ENCODE measurements at places on chromosomes 4 and X. TPM values are rescaled to one million over a fixed set of nuclear protein-coding genes. Genes with fewer than 3 reads are reported as not detected.

DNA sequence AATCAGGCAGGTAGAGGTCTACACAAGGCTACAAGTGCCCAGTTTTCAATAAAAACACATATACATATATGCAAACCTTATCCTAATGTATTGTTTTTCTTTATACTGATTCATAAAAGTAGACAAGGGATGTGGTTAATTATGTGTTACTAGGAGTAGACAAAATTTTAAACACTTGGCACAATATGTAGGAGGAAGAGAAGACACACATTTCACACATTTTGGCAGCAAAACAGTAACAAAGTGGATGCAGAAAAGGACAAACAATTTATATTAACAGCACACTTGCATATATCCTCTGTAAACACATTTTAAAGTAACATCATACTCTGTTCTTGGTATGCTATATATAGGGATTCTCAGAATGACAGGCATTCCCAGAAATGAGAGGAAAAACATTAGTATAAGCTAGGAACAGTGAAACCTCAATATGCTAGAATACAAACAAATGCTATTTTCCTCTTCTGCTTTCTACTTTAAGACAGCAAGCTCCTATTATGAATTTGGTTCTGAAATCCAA lies 63.8 kb downstream of the GPRIN3 start:
- H3K27me3 ChIP-seq, result no peaks in the 10 kb centered on the region
- no peaks in the 10 kb centered on the region for H3K4me1 ChIP-seq
- H3K4me3 ChIP-seq, result no peak overlapping the region
- H3K36me3 ChIP-seq, result no peaks in the 10 kb centered on the region
- no peak overlapping the region for H3K27ac ChIP-seq
- DNase-seq, result no peak

GRCh38 chr4:99628040-99628439 lies 29.6 kb downstream of the C4orf54 start:
- no peak overlapping the region for H3K27ac ChIP-seq
- H3K4me3 ChIP-seq, result no peak overlapping the region
- H3K27me3 ChIP-seq, result no peaks in the 10 kb centered on the region
- no peaks in the 10 kb centered on the region for H3K4me1 ChIP-seq
- no peaks in the 10 kb centered on the region for H3K36me3 ChIP-seq
- DNase-seq, result no peak

DNA sequence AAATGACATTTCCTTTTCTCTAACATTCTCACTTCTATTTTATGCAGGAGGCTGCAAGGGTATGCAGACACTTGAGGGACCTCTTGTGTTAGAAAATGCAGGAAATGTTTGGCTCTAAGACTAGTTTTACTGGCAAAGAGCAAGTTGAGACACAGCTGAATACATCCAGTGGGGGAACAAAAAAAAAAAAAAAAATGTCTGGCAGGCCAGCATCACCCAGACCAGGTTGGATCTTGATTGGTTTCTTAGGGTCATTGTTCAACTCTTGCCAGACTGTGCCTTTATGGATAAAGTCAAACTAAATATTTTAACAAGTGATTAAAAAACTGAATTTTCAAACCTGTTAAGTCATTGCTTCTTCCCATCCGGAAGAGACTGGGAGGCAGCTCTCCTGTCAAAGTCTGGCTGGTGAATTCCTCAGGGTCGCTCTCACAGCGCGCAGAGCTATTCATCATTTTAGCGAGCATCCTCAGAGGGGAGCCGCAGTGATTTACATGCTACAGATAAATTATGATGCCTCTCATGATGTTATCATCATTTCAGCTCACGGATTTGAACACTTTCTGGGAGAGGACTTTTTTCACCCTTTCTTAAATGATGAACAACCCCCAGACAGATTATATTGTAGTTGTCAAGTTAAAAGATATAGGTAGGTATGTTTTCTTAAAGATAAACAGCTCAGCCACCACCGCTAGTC lies 23.6 kb upstream of the PACRGL start:
- no peak overlapping the region for H3K4me3 ChIP-seq
- H3K4me1 ChIP-seq, result no peaks in the 10 kb centered on the region
- DNase-seq, result no peak
- H3K27ac ChIP-seq, result no peak overlapping the region
- no peaks in the 10 kb centered on the region for H3K27me3 ChIP-seq
- no peaks in the 10 kb centered on the region for H3K36me3 ChIP-seq

GRCh38 chrX:4435905-4436304 lies 722.5 kb upstream of the PRKX start:
- no peaks in the 10 kb centered on the region for H3K36me3 ChIP-seq
- H3K4me3 ChIP-seq, result no peak overlapping the region
- no peak for DNase-seq
- H3K4me1 ChIP-seq, result no peaks in the 10 kb centered on the region

- H3K4me1 ChIP-seq, result peaks cover 25% of the 10 kb centered on the region
- no peak overlapping the region for H3K4me3 ChIP-seq
- H3K36me3 ChIP-seq, result no peaks in the 10 kb centered on the region
- H3K27me3 ChIP-seq, result no peaks in the 10 kb centered on the region
These were observed 178.8 kb downstream of the DCLK2 start for GRCh38 chr4:150256841-150257730.

DNA sequence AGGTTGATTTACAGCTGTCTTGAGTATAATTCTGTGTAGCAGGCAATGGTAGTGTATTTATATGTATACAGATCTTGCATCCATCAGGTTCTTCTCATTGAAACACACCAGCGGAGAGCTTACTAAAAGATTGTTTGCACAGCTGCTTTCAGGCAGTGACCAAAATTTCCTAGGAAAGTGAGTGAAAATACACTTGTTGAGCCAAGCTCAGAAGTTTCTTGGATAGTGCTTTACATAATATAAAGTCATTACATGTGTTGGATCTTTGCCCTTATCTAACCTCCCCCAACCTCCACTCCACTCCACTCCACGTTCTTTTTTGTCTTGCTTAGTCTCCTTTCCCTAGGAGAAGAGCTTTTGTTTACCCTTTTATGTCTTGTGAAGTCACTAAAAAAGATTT lies 34.1 kb downstream of the CNKSR2 start:
- H3K27me3 ChIP-seq, result no peaks in the 10 kb centered on the region
- H3K4me1 ChIP-seq, result no peaks in the 10 kb centered on the region
- H3K36me3 ChIP-seq, result no peaks in the 10 kb centered on the region
- H3K4me3 ChIP-seq, result no peak overlapping the region
- no peak for DNase-seq

- DNase-seq, result no peak
- H3K27ac ChIP-seq, result no peak overlapping the region
- no peak overlapping the region for H3K4me3 ChIP-seq
- no peaks in the 10 kb centered on the region for H3K27me3 ChIP-seq
- no peaks in the 10 kb centered on the region for H3K36me3 ChIP-seq
- H3K4me1 ChIP-seq, result no peaks in the 10 kb centered on the region
These were observed 12.1 kb downstream of the ASB5 start for GRCh38 chr4:176256921-176257320.

DNA sequence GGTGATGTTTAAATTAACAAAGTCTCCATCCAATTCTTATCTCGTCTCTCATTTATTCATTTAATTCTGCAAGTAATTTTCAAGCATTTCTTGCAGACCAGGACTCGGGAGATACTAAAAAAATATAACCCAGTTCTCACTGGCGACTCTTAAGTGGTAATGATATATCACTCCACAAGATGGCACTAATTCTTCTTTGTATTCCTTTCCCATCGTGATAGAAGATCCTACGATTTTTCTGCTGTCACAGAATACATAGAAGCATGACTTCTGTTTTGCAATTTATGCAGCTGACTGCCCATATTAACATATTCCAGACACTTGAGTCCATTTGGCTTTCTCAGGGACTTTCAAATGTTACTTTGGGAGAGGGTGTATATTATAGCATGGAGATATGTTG lies 64.0 kb upstream of the FGF13 start:
- H3K4me3 ChIP-seq, result no peak overlapping the region
- H3K36me3 ChIP-seq, result no peaks in the 10 kb centered on the region
- H3K27ac ChIP-seq, result no peak overlapping the region
- H3K4me1 ChIP-seq, result no peaks in the 10 kb centered on the region

ODAPH gene
- not detected for total RNA-seq

MYOZ2 gene
- 0.18 TPM for total RNA-seq

LRCH2 gene
- 0.19 TPM for total RNA-seq

IL15 gene
- 0.37 TPM for total RNA-seq

NEUROG2 gene
- not detected for total RNA-seq

SNCA gene
- total RNA-seq, result 8.4 TPM

GYPE gene
- not detected for total RNA-seq
